ENCODE measurements at places on chromosomes 5 and 9.

DNA sequence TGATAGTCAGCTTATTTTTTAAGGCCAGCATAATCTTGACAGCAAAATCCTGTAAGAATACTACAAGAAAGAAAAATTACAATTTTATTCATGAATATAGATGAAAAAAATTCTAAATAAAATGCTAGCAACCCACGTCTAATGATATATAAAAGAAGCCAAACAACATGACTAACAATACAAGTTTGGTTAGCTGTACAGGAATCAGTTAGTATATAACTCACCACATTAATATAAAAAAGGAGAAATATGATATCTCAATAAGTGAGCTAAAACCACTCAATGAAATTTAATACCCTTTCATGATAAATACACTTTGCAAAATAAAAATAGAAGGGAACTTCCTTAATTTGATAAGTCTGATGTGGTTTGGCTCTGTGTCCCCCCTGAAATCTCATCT is 139.7 kb upstream of the MAN2A1 start:
- DNase-seq, result no peak

DNA sequence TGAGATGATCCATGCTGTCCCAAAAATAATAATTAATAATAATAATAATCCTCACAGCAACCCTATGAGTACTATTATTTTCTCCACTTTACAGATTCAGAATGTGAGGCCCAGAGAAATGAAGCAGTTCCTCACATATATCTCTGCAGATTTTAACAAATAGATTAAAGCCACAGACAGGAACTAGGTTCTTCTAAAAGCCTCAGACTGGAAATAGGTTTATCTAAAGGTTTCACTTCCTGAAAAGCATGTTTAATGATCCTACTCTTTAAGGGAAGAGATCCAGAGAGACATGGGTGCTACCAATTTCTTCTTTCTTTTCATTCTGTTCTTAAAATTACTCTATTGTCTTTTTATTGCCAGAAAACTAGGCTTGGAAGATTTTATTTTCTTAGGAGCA is 1079.4 kb upstream of the COX7C start:
- DNase-seq, result no peak

DNA sequence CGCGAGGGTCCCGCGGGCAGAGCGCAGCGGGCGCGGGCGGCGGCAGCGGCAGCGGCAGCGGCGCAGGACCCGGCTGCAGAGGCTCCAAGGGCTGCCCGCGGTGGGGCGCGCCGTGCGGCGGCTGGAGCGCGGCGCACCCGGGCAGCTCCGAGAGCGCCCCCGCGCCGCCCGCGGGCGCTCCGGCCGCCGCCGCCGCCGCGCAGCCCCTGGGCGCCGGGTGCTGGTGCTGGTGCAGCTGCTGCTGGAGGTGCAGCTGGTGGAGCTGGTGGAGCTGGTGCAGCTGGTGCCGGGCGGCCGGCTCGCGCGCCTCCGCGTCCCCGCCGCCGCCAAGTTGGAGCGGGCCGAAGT is 644 bp downstream of the IER5L start:
- DNase-seq, result no peak

DNA sequence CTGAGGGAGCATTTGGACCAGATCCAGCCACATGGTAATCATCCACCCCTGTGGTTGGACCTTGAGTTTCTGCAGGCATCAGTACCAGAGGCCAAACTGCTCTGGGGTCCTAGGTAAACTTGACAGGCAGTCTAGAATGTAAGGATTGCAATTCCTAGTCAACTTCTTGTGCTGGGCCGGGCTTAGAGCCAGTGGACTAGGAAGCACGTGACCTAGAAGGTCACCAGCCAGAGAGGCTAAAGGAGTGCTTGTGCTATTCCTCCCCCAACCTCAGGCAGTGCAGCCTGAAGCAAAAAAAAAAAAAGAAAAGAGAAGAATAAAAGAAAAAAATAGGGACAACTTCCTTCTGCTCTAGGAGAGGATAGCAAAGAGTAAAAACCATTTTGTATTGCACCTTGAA is 406.2 kb upstream of the FTMT start:
- no peak for DNase-seq

DNA sequence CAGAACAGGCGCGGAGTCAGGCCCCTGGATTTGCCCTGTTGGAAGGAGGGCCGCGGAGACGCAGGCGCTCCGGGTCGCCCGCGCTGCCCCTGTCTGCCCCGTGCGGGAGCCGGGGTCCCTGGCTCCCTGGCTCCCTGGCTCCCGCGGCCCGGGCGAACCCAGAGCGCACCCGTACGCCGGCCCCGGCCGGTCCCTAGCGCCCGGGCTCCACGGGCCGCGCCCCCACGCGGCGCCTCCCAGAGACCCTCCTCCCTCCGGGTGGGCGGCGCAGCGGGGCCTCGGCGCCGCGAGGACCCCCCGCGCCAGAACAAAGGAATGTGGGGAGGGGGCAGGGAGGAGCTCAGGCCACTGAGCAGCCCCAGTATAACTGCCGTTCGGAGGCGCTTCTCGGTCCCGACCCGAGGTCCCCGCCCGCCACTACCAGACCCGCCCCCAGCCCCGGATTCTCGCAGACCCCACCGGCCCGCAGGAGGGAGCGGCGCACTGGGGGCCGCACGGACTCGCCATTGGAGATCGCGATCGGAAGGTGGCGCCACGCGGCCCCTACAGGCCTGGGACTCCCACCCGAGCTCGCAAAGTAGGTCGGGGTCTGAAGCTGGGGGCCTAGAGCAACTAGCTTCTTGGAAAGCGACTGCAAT is 2.4 kb downstream of the NFIL3 start:
- no peak for DNase-seq

DNA sequence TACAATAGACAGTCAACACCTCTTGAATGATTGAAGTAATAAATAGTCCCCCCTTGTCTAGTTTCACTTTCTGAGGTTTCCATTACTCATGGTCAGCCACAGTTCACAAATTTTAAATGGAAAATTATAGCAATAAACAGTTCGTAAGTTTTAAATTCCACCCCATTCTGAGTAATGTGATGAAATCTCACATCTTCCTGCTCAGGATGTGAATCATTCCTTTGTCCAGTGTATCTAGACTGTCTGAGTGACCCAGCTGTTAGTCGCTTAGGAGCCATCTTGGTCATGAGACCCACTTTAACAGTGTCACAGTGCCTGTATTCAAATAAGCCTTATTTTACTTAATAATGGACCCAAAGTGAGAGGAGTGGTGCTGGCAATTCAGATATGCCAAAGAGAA is 311.6 kb upstream of the PRR16 start:
- no peak for DNase-seq

- no peak for DNase-seq
These were observed 287.1 kb downstream of the KCNN2 start for GRCh38 chr5:114648940-114649339.

DNA sequence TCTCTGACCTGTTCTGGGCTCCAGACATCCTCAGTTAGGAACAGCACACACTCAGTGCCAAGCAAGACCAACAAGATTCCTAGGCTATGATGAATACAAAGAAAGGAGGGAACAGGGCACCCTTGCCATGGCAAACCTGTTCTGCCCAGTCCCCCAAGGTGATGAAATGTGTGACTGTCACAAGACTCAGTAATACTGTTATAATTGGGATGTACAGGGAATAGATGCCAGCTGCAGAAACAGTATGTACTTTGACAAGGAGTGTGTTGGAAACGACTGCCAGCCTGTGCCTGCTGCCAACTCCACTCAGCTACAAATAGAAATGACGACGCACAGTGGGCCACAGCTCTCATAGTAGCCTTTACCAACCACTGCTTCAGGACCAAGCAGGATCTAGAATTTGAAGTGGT is 453.0 kb downstream of the EFNA5 start:
- DNase-seq, result no peak

DNA sequence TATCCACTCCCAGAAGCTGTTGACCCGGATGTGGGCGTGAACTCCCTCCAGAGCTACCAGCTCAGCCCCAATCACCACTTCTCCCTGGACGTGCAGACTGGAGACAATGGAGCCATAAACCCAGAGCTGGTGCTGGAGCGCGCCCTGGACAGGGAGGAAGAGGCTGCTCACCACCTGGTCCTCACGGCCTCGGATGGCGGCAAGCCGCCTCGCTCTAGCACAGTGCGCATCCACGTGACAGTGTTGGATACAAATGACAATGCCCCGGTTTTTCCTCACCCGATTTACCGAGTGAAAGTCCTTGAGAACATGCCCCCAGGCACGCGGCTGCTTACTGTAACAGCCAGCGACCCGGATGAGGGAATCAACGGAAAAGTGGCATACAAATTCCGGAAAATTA is 834 bp downstream of the PCDHGA8 start:
- DNase-seq, result no peak

DNA sequence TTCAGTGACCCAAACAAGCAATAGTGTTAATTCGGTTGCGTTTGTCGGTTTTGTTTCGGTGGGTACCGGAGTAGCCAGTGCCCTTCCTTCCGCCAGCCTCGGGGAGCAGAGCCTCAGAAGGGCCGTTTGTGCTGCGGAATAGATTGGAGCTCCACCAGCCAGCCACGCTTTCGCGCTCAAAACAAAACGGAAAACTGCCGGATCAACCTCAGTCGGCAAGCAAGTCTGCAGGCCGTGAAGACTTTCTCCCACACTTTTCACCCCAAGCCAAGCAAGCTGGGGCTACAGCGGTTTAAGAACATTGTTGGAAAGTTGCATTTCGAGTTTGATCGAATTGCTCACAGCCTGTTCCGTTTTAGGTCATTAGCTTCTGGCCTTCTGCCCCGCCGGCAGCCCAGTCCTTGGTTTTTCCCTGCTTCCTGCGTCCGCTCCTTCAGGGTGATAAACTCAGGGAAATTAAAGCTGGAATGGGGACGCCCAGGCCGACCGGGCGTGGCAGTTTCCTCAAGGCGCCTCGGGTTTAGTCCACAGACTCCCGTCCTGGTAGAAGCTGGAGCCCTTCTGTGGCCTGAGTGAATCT is 803 bp upstream of the CCNO start:
- DNase-seq, result no peak

- DNase-seq, result no peak
These were observed 78.9 kb downstream of the NSUN2 start for GRCh38 chr5:6553972-6554371.

DNA sequence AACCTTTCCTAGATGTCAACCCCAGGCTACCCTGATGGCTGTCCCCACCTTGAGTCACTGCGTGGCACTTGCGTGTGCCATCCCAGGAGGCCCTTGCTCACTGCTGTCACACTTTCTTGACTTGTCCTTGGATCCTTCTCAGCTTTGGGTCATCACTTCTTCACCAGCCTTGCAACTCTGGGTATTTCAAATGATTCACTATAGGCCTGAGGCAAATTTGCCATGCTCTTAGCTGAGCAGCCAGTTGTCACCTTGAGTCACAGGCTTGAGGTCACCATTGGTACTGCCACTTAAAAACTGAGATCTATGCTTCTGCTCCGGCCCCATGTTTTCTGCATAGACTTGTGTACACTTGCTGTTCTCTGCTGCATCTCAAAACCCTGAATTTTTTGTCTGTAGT is 84.7 kb downstream of the BASP1 start:
- DNase-seq, result no peak

Data from activated T-helper 1 cell treated with Interleukin-2 at 50 U/mL for 16 hours (primary cell).